Anterior cingulate cortex (tissue), 58 donors: ENCODE measurements at places on chromosomes 3 and 15.

DNA sequence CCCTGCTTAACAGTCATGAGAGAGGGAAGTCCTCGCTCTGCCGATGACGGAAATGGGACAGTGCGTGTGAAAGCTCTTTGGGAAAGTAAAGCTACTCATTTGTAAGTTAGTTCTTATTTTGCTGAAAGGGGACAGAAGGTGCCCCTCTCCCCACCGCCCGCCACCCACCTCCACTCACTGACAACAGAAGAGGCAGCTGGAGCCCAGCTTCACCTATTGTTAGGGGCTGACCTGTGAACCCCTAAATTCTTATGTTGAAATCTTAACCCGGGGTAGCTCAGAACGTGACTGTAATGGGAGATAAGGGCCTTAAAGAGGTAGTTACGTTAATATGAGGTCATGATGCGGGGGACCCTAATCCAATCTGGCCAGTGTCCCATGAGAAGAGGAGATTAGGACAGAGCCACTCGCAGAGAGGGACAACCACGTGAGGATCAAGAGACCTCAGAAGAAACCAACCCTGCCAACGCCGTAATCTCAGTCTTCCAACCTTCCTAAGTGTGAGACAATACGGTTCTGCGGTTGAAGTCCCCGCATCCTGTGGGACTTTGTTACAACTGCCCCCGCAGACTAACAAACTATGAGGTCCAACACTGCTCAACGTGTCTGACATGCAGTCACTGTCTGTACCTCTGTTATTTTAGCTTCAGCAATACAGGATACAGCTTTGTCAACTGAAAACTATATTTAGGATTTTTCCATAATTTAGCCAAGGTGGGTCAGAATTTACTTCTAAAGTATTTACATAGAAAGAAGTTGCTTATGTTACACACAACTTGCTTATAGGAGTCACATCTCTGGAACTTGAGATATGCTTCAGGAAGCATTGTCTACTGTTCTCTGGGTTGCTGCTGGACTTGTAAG lies 51.7 kb downstream of the PCSK6 start:
- no peak for DNase-seq

DNA sequence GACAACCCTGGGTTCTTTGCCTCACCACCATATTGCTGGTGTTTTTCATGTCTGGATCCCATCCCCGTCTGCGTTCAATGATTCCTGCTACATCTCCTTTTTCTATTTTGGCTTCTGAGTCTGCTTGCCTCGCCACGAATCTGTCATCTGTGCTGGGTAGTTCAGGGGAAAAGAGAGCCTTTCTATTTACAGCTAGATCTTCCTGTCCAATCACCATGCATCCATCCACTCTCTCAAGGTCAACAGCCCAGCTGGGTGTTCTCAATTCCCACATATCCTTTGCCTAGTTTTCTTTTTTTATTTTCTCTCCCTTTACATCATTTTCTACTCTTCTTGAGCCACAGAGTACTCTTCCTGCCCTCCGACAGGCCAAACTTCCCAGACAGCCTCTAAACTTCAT lies 104.8 kb upstream of the RAD18 start:
- no peak for DNase-seq

DNA sequence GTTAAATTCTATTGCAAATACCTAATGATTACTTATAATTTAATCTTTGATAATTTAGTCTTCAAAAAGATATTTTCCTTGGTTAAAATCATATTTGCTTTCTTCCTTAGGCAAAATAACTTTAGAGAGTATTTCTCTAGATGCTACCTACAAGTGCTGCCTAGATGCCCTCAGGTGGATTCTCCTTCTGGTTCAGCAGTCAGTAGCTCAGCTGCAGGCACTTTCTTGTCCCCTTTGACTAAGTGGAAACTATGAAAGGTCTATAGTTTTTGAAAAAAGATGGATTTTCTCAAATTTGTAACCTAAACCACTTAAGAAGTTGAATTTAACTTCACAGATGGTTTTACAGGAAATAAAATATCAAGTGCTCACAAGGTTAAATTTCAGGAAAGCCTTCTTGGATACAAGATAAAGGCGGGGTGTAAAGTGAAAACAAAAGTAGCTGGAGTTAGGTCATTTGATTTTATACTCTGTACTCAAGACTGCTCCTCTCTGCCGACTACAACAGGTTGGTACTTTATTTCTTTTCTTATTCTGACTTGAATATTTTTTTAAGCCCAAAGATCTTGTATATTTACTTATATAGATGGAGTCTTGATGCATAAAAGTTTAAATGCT lies at the start of gene ACKR4:
ACKR4 (plus strand) TSS at position 455 of the 618 bp plus-strand sequence. CDS start 3,128 bp downstream, outside the sequence.
- DNase-seq: no peak

GRCh38 chr3:63442918-63443317 lies 164.8 kb downstream of the SYNPR start:
- no peak for DNase-seq

DNA sequence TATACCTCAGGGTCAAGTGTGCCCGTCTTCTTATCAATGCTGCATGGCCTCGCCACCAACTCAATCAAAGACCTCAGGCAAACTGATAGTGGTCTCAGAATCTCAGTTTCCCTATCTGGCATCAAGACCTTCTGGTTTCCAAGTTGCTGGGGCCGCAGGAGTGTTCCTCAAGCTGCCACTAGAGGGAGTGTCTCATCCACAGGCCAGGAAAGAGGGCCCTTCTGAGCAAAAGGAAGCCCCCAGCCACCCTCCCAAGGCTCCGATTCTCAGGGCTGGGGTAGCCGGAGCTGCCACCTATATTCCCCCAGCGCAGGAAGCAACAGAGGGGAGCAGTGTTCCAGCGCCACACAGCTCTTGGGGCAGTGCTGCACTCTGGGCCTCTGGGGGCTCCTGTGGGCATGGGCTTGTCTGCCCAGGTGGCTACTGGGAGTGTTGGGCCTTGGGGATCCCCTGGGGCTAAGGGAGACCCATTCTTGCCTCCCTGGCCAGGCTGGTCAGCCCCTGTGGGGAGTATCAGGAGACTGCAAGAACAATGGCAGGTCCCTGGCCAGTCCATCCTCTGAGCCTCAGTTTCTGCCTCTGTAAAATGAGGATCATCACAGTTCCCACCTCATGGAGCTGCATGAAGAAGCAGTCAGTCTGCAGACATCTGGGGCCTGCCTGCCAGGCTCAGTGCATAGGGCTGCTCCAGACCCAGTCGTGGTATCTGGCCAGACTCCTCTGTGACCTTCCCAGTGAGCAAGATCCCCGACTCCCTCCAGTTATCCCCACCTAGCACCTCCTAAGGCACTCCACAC lies 23.4 kb upstream of the SEC13 start:
- DNase-seq: peak; percentile 27

GRCh38 chr15:50116477-50116876 lies 2.6 kb downstream of the ATP8B4 start:
- DNase-seq: no peak

GRCh38 chr15:31537770-31538592 lies 211.3 kb downstream of the KLF13 start:
- no peak for DNase-seq

DNA sequence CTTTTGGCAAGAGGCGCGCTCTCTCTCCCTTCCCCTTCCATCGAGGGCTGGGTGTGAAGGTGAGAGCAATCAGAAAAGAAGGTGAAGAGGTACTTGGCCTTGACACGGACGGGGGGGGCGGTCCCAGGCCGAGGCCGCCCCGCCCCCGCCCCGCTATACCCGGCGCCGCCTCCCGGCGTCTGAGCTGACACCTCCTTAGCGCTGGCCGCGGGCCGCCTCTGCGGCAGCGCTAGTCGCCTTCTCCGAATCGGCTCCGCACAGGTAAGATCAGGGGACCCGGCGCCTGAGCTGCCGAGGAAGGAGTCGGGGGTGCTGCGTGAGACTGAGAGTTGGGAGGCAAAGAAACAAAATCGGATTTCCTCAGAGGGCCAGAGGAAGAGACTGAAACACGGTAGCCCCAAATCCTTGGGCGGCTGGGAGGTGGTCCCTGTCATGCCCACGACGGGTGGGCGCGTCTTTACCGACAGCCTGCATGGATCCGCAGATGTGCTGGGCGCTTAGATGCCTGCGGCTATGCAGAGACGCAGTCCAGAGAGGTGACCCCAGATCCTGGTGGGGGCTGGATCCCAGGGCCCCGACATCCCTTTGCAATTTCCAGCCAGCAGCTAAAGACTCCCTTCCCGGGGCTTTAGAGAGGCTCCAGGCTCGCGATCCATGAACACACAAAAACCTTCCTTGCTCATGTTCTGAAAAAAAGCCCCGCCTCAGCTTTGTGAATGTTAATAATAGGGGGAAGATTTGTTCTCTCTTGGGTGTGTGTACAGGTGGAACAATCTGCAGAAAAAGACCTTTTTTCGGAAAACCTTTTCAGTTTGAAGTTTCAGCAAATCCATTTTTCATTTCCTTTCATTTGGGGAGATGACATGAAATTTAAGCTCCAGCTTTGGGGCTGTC lies at the start of gene ENTPD3:
ENTPD3 (plus strand) TSS at position 184 of the 894 bp plus-strand sequence. CDS start 874 bp downstream, outside the sequence.
- DNase-seq: no peak

- no peak for DNase-seq
These were observed 252.3 kb upstream of the LRTM1 start for GRCh38 chr3:55180161-55180560.

DNA sequence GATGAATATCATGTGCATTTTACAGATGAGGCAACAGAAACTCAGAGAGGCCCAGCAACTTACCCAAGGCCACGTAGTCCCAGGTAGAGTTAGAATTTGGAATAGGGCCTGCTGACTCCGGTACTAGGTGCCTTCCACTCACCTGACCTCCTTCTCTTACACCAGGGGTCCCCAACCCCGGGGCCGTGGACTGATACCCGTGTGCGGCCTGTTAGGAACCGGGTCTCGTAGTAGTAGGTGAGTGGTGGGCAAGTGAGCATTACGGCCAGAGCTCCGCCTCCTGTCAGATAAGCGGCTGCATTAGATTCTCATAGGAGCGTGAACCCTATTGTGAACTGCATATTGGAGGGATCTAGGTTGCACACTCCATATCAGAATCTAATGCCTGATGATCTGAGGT lies 64.8 kb downstream of the SMAD3 start:
- DNase-seq: no peak
